Renal cortex interstitium (tissue), 15 donors: ENCODE measurements at places on chromosomes 5 and 9.

- peak; percentile 75 for DNase-seq
Observed at GRCh38 chr9:119963798-119964372, 594.6 kb upstream of the BRINP1 start.

GRCh38 chr9:123420592-123421111 is 64.7 kb downstream of the CRB2 start:
- no peak for DNase-seq

DNA sequence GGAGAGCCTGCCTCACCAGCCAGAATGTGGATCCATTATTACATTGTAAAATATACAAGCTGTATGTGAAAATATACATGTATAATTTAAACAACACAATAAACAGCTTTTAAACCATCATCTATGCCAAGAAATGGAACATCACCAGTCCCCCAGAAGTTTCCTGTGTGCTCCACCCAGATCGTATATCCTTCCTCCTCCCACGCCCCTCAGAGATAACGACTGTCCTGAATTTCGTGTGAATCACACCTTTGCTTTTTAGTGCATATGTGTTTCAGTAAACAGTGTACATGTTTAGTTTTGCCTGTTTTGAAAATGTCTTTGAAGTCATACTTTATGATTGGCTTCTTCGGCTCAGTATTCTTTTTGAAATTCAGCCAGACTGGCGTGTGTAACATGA is 134.6 kb upstream of the MYO10 start:
- DNase-seq: no peak

GRCh38 chr9:134494905-134495304 is 146.7 kb upstream of the COL5A1 start:
- no peak for DNase-seq

DNA sequence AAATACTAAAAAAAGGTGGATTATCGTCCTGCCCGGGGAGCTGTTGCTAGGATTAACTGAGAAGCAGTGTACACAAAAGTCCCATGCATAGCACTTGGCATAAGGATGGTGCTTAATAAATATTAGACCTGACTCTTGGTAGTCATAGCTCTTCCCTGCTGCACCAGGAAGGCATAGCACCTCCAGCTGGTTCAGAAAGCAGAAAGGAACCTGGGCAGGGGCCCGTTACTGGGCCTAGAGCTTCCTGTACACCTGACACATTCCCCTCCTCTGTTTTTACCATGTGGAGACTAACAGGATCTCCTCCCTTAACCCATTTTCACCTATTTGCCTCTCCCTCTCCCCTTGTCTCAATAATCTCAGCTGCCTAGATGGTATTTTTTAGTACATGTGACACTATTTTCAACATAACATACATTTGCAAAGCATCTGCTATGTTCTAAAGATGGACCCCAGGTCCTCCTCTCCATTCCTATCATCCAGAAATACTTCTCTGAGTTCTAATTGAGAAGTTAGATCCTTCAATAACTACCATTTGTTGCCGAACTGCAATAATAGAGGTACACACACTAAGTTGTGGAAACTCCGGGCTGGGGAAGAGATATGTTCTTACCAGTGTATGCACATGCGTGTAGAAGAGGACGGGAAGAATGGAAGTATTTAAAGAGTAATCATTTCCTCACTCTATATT is 3.2 kb upstream of the ANP32B start:
- DNase-seq: no peak

- DNase-seq: no peak
Observed at GRCh38 chr5:139952574-139952973, 90.5 kb downstream of the NRG2 start.

GRCh38 chr9:104743376-104743985 is 4.0 kb upstream of the NIPSNAP3A start:
- DNase-seq: peak; percentile 66

DNA sequence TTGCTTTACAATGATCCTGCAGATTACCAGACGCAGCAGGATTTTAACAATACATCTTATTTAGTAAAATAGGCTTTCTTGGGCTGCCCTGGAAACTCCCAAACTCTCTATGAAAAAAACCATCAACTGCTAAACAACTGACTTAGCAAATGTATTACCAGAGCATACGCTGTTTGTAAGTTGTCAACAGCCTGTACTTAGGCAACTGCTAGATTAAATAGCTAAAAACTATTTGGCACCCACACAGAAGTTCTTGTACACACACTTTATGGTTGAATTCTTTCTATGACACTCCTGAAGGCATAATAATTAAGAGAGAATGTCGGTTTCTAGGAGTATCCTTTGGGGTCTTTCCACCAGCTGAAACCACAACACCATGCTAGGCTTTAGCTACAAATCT is 123.9 kb downstream of the FBXO38 start:
- DNase-seq: no peak
